Epithelial cell of esophagus (primary cell): ENCODE measurements at places on chromosomes 1 and 21.

- DNase-seq: peak; percentile 41
These were observed 31.3 kb downstream of the NSL1 start for GRCh38 chr1:212760126-212760823.

DNA sequence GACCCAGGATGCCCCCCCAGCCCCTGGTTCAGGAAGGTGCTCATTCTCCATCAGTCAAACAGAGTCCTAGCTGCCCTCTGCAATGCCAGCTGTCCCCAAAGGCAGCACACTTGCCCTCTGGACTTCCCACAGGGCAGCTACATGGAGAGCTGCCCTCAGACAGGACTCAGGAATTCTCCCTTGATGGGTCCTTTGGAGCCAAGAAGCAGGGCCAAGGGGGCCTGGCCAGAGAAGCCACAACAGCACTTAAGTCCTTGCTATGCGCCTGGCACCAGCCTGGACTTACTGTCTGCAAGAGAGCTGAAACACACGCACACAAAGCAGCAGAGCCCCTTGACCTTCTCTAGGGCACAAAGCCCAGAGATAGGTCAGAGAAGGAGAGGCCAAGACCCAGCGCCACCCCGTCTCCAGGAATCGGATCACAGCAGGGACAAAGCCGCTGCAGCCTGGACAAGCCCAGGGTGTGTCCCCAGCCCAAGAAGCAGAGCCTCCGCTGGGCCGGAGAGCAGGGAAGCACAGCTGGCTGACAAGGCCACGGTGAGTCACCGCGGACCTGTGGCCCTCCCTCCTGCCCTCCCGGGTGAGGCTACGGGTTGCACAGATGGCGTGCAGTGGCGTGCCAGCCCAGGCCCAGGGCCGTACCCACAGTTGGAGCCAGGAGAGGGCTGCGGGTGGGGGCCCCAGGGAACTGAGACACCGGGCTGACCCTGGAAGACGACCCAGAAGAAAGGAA is 1.7 kb downstream of the WNT9A start:
- peak; percentile 84 for DNase-seq

- DNase-seq: no peak
These were observed 133.0 kb downstream of the GPR52 start for GRCh38 chr1:174580801-174581200.

DNA sequence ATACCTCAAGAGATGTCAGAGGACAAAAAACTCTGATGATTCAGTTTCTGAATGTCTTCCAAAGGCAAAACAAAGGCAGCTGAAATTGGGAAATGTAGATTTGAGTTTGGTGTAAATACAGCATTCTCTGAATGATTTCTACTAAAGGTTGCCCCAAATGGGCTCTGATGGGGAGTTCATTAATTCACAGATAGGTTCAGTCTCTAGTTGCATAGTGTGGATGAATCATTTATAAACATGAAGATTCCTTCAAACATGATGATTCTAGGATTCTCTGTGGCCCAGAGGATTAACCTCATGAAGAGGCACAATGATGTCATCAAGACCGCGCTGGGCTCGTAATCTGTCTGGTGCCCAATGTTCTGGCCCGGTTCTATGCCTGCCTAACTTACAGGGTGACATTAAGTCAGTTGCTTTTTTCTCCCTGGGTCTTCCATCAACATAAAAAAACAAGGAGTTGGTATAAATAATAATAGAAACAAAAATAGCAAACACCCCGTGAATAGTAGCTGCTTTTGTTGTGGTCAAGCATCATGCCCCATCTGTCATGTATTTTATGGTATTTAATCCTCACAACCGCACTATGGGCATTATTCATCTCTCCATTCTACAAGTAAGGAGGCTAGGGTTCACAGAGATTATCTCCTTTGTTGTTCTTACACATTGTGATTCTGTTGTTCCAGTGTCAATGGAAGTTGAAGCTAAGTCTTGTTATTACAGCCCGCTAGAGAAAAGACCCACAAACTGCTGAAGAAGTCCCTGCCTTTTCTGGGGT is 509.6 kb upstream of the USP24 start:
- peak; percentile 24 for DNase-seq
